ENCODE measurements at places on chromosomes 16 and 17.

DNA sequence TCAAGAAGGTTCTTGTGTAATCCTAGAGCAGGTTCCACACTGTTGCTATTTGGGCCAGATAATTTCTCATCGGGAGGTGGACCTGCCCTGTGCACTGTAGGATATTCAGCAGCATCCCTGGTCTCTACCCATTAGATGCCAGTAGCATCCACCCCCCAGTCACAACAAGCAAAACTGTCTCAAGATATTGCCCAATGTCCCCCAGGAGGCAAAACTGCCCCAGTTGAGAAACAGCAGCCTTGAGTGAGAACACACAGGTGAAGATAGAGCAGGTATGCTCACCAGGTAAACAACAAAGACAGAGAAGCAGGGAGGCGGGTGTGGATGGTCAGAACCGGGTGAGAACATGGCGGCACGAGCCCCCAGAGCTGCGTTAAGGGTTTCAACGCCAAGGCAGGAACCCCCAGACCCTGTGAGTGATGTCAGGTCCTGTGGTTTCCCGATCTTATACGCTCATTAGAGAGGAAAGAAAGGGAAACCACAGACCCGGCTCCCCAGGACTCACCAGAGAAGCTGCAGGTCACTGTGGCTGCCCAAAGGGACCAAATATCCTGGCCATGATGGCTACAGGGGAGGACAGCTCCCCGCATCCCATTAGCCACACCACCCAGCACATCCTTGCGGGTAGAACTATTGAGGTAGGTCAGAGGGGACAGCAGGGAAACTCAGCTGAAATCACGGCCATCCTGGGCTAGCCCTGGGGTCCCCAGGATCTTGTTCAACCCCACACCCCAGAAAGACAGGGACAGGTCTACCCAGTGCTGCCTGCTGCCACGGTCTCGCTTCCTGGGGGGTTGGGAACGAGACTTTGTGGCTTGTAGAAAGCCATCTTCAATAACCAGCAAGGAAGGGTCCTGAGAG is 21.2 kb downstream of the CDC42EP4 start:
- H3K4me3 ChIP-seq = peak overlapping the region; percentile 14
- peaks cover 3% of the 10 kb centered on the region for H3K27me3 ChIP-seq
- H3K36me3 ChIP-seq = no peaks in the 10 kb centered on the region
- H3K27ac ChIP-seq = no peak overlapping the region
- H3K4me1 ChIP-seq = peaks cover 17% of the 10 kb centered on the region

DNA sequence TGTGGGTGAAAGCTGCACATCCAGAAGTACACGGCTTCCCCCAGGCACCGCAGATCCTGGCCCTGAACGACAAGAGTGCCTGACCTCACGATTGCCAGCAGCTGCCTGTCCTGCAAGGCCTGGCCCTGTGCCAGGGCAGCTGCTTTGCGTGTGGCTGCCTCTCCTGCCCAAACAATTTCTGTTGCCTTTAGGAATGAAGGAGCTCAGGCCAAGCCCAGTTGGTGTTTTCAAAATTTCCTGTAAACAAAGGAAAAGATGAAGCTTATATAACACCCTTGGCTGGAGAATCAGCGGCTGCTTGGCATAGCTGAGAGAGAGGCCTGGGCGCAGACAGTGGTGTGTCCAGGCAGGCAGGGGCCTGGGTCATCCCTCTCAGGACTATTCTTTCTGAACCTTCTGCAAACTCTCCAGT is 11.7 kb upstream of the SLC47A2 start:
- DNase-seq = no peak
- peaks cover 3% of the 10 kb centered on the region for H3K4me1 ChIP-seq
- H3K36me3 ChIP-seq = no peaks in the 10 kb centered on the region
- no peak overlapping the region for H3K4me3 ChIP-seq
- H3K27me3 ChIP-seq = no peaks in the 10 kb centered on the region
- no peak overlapping the region for H3K27ac ChIP-seq

DNA sequence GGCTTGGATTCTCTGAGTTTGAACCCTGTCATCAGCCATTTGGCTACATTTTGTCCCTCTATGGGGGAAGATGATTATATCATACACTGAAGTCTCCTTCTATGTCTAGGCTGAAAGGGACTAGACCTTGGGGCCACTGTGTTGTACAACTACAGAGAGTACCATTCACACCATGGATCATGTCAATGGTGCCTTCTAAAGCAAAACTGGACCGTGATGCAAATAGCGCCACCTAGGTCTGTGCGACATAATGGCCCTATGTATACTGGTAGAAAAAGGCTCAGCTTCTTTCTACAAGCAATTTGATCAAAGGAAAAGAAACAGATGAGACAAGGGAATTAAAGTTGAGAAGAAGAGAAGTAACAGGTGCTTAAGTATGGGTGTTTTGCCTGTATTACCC is 100.7 kb downstream of the LYRM1 start:
- peaks cover 19% of the 10 kb centered on the region for H3K27me3 ChIP-seq
- peaks cover 1% of the 10 kb centered on the region for H3K36me3 ChIP-seq
- H3K4me1 ChIP-seq = no peaks in the 10 kb centered on the region
- no peak overlapping the region for H3K27ac ChIP-seq

GRCh38 chr17:21146362-21147015 is 19.7 kb downstream of the DHRS7B start:
- H3K4me3 ChIP-seq = no peak overlapping the region
- no peaks in the 10 kb centered on the region for H3K4me1 ChIP-seq
- no peaks in the 10 kb centered on the region for H3K27me3 ChIP-seq
- no peak for DNase-seq
- H3K27ac ChIP-seq = no peak overlapping the region

- H3K36me3 ChIP-seq = peaks cover 3% of the 10 kb centered on the region
- H3K4me3 ChIP-seq = peak overlapping the region; percentile 77
- no peaks in the 10 kb centered on the region for H3K27me3 ChIP-seq
- H3K4me1 ChIP-seq = peaks cover 42% of the 10 kb centered on the region
- H3K27ac ChIP-seq = peak overlapping the region; percentile 77
Observed at GRCh38 chr16:30901201-30902028, 5.0 kb downstream of the CTF1 start.

GRCh38 chr17:17176341-17176740 is 29.8 kb downstream of the PLD6 start:
- peaks cover 33% of the 10 kb centered on the region for H3K36me3 ChIP-seq
- H3K4me1 ChIP-seq = peaks cover 46% of the 10 kb centered on the region
- peak overlapping the region; percentile 48 for H3K4me3 ChIP-seq
- H3K27me3 ChIP-seq = no peaks in the 10 kb centered on the region

GRCh38 chr17:58219789-58220183 is 731 bp upstream of the MKS1 start:
- peak overlapping the region; percentile 86 for H3K27ac ChIP-seq
- H3K4me1 ChIP-seq = peaks cover 20% of the 10 kb centered on the region
- H3K4me3 ChIP-seq = peak overlapping the region; percentile 91
- DNase-seq = no peak
- H3K27me3 ChIP-seq = peaks cover 8% of the 10 kb centered on the region

DNA sequence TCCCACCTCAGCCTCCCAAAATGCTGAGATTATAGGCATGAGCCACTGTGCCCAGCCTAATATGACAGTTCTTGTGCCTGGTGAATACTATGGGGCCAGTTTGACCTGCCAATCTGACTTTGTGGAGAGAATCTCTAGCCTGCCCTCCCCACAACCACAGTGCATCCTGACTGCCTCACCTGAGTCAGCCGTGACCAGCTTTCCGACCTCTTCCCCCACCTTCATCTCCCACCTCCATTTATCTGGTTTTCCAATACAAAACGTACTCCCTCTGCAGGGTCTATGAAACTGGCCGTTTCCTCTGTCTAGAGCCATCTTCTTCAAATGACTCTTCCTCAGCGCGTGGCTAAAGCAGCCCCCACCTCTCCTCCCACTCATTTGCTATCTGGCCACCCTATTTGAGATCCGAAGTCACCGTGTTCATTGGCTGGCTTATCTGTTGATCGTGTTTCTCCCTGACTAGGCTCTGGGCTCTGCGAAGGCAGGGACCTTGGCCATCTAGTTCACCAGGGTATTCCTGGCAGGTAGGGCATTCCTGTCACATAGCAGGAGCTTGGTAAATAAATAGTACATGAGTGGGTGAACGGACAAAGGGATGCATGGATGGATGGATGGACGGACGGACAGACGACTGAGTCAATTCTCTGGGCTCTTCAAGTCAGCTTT is 22.3 kb upstream of the PLLP start:
- no peaks in the 10 kb centered on the region for H3K27me3 ChIP-seq
- H3K4me3 ChIP-seq = no peak overlapping the region
- no peaks in the 10 kb centered on the region for H3K36me3 ChIP-seq
- H3K4me1 ChIP-seq = peaks cover 15% of the 10 kb centered on the region

DNA sequence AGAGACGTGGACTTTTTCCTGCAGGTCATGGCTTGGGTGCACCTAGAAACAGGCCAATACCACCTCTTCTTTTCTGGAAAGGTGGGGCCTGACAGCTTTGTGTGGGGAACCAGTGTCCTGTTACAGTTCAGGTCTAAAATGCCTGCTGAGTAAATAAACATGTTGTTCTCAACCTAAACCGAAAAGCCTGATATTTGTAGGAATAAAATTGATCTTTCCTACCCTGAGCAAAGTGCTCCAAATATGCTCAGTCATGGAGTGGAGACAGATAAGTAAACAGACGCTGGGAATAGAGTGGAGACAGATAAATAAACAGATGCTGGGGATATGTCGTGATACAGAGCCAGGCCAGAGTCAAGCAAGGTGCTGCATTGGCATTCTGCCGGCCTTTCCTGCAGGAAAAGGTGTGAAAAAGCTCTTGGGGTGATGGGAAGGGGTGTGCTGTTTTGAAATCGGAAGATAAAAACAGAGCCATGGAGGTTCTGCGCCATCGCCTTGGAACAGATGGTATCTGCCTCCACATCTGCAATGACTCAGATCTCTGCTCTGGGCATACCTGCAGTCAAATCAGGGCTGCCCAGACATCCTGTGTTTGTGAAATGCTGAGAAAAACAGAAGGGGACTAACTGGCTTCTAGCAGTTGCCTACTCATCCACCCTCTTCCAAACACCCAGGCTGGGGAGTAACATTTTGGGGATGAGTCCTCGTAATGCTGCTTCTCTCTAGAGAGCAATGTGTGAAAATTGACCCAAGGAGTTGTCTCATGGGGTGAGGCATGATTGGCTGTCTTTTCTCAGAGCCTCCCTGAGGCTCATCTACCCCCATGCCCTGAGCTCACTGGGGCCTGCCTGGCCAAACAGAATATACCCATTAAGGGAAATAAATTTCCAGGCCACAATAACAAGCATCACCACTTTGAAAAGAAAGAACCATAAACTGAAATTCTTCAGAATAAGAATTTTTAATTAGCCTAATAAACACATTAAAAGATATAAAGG is 16.8 kb upstream of the TRPV2 start:
- peaks cover 8% of the 10 kb centered on the region for H3K27me3 ChIP-seq
- no peaks in the 10 kb centered on the region for H3K36me3 ChIP-seq
- no peak for DNase-seq
- H3K4me3 ChIP-seq = no peak overlapping the region
- H3K4me1 ChIP-seq = peaks cover 5% of the 10 kb centered on the region

DNA sequence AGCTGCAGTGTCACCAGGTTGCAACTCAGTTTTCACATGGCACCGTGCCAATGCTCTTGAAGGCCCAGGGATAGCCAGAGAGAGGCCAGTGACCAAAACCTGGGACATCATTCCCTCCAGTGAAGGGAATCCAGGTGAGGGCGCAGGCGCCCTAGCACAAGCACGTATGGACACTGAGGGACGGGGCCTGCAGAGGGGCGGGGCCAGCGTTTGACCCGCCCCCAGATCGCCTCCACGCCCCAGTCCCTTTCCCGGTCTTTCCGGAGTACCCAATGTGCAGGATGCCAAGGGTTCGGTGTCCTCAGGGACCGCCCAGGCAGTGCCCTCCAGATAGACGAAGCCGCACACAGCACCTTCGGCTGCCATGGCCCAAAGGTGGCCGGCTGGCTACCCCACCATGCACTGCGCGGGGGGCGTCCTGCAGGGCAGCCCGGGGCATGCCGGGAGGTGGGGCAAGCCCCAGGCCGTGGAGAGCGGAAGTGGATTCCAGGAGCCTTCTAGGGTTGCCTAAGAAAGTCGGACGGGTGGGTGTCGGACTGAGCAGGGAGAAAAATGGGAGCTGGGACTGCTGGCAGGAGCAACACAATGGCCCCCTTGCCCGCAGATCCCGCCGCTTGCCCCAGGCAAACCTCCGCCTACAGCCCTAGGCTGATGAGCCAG is 4.6 kb downstream of the SLC12A4 start:
- H3K4me1 ChIP-seq = peaks cover 15% of the 10 kb centered on the region
- H3K27me3 ChIP-seq = no peaks in the 10 kb centered on the region
- peaks cover 7% of the 10 kb centered on the region for H3K36me3 ChIP-seq
- no peak for DNase-seq
- H3K4me3 ChIP-seq = no peak overlapping the region

DNA sequence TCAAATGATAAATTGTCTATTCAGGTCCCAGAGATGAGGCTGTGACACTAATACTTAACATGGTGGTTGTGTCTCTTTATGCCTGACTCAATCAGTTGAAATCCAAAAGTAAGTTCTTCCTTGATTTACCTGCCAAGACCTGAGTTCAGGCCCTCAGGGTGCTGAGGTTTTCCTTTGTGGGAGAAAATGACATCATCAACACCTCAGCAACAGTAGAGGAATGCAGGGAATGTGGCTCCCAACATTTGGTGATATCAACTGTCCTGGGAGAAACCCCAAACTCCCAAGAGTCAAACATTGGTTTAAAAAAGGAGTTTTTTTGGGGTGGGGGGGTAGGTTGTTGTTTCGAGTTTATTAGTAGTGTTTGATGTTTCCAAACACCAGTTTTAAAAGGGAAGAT is 14.7 kb downstream of the RNF43 start:
- no peak overlapping the region for H3K27ac ChIP-seq
- H3K36me3 ChIP-seq = no peaks in the 10 kb centered on the region
- H3K4me1 ChIP-seq = peaks cover 9% of the 10 kb centered on the region
- H3K4me3 ChIP-seq = no peak overlapping the region

DNA sequence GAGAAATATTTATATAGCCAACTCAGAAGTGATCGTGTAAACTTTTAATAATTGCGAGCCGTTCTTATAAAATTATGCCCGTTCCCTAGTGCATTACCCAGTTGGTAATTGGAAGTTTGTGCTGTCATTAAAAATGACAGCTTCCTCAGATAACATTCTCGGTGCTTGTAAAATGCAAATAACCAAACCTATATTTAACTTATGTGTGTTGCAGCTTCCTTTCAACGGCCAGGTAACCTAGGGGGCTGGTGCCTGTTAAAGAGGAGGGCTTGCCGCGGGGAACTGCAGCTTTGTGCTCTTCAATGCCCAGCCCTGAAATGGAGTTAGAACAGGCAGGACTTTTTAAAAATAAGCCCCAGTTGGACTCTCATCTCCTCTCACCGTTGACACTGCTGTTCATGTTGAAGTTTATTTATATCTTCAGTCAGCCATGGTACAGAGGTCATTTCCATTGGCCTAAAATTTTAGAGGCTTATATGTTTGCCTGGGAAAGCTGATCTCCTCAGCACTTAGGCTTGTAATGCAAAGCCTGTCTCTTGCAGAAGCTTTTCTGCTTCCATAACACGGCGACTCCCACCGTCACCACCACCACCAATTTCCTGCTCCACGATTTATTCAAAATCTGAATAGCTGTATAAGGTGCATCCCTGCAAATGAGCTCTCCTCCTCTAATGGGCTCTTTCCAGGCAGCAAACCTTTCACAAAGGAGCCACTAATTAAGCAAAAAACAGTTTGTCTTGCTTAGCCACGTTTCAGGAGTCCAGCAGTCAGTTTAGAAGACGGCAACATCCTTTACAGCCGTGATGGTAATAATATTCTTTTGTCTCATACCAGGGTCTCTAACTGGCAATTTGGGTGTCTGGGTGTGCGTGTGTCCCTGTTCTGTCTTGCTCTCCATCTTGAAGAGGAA is 74.7 kb downstream of the RPA1 start:
- H3K36me3 ChIP-seq = peaks cover 3% of the 10 kb centered on the region
- peaks cover 51% of the 10 kb centered on the region for H3K27me3 ChIP-seq
- no peak overlapping the region for H3K4me3 ChIP-seq
- peaks cover 1% of the 10 kb centered on the region for H3K4me1 ChIP-seq
